ENCODE measurements at places on chromosomes 6 and 20.

DNA sequence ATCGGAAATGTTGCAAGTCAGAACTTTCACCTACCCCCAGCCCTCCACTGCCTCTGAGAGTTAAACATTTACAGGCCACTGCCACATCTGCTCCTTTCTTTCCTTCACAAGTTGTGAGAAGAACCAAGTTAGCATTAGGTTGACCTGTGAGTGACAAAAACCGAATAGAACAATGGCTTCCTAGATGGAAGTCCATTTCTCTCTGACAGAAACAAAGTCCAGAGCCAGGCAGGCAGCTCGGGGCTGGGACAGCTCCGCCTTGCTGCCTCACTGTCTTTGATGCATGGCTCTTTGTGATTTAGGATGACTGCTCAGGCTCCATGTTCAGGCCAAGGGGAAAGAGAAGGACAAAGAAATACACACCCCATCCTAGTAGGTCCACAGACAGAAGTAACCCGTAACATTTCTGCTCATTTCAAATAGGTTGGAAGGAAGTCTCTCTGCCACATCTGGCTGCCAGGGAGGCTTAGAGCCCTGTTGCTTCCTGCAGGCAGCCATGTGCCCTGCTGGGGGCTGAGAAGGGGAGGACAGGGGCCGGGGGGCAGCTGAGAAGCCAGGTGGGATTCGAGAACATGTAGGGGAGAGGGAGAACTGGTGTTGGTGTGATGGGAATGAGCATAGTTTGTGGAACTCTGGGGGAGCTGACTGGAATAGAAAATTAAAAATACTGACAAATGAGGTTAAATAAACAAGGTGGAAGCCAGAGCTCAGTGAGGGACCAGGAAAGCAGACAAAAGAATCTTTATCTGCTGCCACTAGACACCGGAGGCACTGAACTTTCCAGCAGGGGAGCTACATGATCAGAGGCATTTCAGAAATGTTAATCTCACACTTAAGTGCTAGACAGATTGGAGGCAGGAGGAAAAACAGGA lies 19.5 kb upstream of the IER3 start:
- no peak for DNase-seq

GRCh38 chr20:45649312-45649863 lies 18.3 kb upstream of the WFDC9 start:
- DNase-seq: no peak

- DNase-seq: no peak
Observed at GRCh38 chr6:25215881-25216280, 63.3 kb upstream of the CARMIL1 start.

GRCh38 chr6:13101409-13101808 lies 226.9 kb downstream of the TBC1D7 start:
- no peak for DNase-seq

Measured in stimulated activated CD4-positive, alpha-beta T cell treated with anti-CD3 and anti-CD28 coated beads, Interleukin-15, amount 100 ng/mL, for 1 hour (primary cell).